ENCODE measurements at places on chromosomes 11 and 22. TPM values are rescaled to one million over a fixed set of nuclear protein-coding genes. Genes with fewer than 3 reads are reported as not detected.
A peak's percentile ranks its signal among the peaks of the same experiment; 100 is the strongest.

GRCh38 chr11:33669598-33670249 lies 30.9 kb downstream of the C11orf91 start:
- no peak for DNase-seq
- no peaks in the 10 kb centered on the region for H3K36me3 ChIP-seq
- H3K4me3 ChIP-seq, result no peak overlapping the region
- H3K4me1 ChIP-seq, result peaks cover 9% of the 10 kb centered on the region

DNA sequence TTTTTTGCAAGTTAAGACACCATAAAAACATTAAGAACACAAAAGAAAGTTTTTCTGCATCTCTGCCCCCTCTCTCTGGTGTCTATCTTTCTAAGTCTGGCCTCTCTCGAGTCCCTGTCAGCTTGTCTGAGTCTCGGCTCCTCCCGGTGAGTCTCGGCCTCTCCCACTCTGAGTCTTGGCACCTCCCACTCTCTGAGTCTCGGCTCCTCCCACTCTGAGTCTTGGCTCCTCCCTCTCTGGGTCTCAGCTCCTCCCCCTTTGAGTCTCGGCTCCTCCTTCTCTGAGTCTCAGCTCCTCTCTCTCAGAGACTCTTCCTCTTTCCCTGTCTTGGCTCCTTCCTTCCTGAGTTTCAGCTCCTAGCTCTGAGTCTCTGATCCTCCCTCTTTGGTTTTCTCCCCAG lies 72.5 kb upstream of the AMPD3 start:
- H3K4me1 ChIP-seq, result no peaks in the 10 kb centered on the region
- no peak overlapping the region for H3K4me3 ChIP-seq
- no peaks in the 10 kb centered on the region for H3K36me3 ChIP-seq

- DNase-seq, result no peak
- H3K4me1 ChIP-seq, result no peaks in the 10 kb centered on the region
- no peak overlapping the region for H3K4me3 ChIP-seq
Measured at GRCh38 chr11:103668859-103669258, 367.6 kb upstream of the DDI1 start.

The CHRNA10 gene
- 2.7 TPM for total RNA-seq

- H3K27me3 ChIP-seq, result no peaks in the 10 kb centered on the region
- peak overlapping the region; percentile 99 for H3K4me3 ChIP-seq
Measured at GRCh38 chr11:14500181-14500651, 605 bp upstream of the COPB1 start.

DNA sequence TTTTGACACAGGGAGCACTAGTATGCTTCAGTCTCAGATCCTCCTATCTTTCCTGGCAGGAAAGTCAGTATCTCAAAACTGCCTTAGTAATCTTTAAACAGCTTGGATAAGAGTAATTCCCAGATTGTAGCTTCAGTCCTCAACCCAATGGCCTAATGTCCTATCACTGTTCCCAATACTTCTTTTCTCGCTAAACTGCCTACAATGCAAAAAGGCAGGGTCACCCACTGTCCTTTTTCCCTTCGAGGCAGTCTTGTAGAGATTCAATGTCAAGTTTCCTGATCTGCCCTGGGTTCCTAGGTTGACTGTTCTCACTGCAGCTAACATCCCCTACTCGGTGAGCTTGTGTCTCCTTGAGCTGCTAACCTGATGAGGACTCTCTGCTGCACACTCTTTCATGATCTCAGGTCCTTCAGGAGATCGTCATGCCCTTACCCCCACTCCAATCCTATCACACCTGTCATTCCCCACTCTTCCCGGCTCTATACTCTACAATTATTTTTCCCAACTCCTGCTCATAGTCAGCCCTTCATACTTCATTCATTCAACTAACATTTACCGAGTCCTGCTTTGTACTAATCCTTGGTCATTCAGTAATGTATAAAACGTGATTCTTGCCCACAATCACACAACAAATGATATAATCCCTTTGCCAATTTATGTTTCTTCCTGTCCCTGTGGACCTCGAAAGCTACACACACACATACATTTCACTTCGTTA lies 904 bp downstream of the C2CD3 start:
- H3K36me3 ChIP-seq, result peaks cover 22% of the 10 kb centered on the region
- H3K27ac ChIP-seq, result no peak overlapping the region
- peak; percentile 64 for DNase-seq
- no peaks in the 10 kb centered on the region for H3K27me3 ChIP-seq

Measured in activated CD4-positive, alpha-beta T cell treated with anti-CD3 and anti-CD28 coated beads, Interleukin-2, amount 10 ng/mL, durations not matched to agents 24 days and 14 days (primary cell).